Forelimb muscle (tissue), 1 donor: ENCODE measurements at places on chromosomes 16 and 17. TPM values are rescaled to one million over a fixed set of nuclear protein-coding genes. Genes with fewer than 3 reads are reported as not detected.

Gene CFAP52
- polyA plus RNA-seq, result 0.16 TPM

GRCh38 chr17:18891541-18891940 lies 33.6 kb downstream of the PRPSAP2 start:
- no peak for DNase-seq

- DNase-seq, result no peak
Observed at GRCh38 chr17:70945386-70945785, 776.1 kb downstream of the KCNJ2 start.

Gene CIBAR2
- polyA plus RNA-seq, result not detected

Gene ACSM2A
- 0.35 TPM for polyA plus RNA-seq

DNA sequence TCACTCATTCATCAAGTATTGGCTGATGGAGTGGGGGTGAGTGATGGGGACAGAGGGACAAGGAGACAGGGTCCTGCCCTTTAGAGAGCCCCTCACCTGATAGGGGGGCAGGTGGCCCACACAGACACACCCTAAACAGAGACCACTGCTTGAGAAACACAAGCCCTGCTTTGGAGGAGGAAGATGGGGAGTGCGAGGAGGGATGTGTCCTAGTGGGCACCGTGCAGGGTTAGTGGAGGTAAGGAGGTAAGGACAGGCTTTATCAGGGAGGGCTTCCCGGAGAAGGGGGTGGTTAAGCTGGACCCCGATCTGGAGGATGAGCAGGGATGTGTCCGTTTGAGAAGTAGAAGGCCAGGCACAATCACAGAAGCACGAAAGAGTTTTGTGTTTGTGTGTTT lies 8.2 kb upstream of the SMTNL2 start:
- no peak for DNase-seq

DNA sequence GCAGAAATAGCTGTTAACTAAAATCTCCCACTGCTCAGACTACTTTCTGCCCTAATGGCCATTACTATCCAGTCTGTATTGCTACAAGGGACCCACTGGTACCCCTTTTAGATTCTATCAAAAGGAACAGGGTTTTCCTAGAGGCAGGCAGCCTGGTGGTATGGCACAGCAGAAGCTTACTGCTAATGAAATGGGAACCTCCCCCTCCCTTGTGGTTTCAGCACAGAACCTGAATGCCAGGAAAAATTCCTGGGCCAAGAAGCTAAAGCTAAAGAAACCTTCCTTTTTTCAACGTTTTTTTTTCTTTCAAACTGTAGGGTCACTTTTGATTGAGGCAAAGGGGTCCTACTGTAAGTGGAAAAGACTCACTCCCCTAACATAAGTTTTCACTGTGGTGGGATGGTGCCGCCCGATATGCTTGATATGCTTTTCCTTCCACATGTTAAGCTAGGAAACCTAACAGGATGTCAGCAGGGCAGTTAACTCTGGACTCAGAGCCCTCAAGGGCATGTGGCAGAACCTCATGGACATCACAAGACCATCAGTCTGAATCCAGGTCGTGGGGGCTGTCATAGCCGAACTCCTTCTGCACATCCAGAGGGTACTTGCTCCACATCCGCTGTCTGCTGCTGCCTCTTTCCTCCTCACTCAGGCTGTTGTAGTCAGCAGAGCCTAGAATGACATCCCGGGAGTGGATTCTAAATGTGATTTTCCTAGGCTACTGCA lies 9.8 kb downstream of the SLC7A6OS start:
- no peak for DNase-seq

GRCh38 chr17:16463358-16464302 lies 28.4 kb downstream of the LRRC75A start:
- no peak for DNase-seq

Gene PYY
- not detected for polyA plus RNA-seq

DNA sequence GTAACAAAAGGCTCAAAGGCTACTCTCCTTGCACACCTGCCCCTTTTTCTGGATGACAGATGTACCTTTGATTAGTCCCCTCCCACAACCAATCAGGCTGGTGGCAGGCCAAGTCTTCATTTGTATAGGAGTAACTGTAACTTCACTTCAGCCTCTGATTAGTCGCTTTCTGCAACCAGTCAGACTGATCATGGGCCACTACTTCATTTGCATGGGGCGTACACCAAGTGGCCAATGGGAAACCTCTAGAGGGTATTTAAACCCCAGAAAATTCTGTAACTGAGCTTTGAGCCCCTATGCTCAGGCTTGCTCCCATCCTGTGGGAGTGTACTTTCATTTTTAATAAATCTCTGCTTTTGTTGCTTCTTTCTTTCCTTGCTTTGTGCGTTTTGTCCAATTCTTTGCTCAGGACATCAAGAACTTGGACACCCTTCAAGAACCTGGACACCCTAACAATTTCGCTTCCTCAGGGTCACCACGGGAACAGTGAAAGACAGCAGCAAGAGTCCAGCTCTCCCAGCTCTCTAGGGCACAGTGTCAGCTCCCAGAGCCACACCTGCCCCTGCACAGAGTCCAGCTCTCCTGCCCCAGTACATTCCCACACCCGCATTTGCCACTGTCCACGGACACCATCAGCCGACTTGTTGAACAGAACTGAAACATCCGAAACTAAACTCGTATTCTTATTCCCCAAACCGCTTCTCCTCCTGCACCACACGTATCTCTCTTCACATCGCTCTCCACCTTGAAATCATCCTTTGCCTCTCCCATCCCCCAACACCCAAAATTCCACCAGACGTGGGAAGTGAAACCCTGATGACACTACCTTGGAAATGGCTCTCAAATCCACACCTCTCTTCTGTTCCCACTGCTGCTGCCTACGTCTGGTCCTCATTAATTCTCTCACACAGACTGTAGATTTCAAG lies 53.4 kb downstream of the ABCC12 start:
- DNase-seq, result no peak

DNA sequence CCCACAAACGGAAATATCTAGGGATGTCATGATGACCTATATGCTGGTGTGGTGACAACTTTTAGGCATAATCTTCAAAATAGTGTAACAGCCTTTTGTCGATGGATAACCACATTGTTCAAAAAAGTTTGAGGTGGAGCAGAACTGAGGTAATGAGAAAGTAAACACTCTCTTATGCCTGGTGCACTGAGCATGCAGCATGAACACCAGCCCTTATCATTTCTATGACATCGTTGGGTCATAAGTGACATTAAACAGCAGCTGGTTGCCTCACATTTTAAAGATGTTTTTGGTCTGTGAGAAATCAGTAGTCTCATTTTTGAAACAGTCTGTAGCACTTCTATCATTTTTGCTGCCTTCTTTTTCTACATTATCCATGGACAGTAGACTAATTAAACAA lies 1.8 kb downstream of the KRT23 start:
- no peak for DNase-seq

DNA sequence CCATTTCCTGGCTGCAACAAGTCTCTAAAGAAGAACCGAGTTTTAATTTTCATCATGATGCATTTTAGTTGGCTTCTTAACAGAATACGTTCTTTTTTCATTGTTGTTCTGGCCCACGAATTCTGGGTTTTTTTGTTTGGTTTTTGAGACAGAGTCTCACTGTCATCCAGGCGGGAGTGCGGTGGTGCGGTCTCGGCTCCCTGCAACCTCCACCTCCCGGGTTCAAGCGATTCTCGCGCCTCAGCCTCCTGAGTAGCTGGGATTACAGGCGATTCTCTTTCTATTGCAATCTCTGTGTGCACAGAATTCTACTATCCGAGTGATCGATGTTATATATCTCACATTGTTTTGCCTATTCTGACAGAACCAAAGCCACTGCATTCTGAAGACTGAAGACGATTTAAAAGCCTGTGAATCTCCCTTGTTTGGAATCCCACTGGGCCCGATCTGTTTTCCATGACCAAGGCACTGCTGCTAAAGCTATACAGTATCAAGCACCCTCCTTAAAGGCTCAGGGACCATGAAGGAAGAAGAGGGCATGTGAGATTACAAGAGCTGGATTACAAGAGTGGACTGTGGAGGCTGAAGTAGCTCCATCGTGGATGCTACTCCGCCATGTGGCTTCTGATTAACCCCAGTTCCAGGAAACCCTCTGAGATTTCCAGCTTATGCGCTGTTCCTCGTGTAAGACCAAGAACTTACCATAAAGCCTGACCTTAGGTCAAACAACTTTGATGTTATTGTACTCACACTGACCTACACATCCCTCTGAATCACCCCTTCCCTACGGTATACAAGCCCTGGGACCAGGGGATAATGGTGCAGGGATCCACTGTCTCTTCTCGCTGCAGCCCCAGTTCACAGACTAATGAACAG lies 44.3 kb downstream of the ADCY9 start:
- DNase-seq, result no peak

Gene NPIPA8
- polyA plus RNA-seq, result 1.1 TPM

- DNase-seq, result no peak
Observed at GRCh38 chr17:76696763-76697701, 13.7 kb downstream of the MXRA7 start.

DNA sequence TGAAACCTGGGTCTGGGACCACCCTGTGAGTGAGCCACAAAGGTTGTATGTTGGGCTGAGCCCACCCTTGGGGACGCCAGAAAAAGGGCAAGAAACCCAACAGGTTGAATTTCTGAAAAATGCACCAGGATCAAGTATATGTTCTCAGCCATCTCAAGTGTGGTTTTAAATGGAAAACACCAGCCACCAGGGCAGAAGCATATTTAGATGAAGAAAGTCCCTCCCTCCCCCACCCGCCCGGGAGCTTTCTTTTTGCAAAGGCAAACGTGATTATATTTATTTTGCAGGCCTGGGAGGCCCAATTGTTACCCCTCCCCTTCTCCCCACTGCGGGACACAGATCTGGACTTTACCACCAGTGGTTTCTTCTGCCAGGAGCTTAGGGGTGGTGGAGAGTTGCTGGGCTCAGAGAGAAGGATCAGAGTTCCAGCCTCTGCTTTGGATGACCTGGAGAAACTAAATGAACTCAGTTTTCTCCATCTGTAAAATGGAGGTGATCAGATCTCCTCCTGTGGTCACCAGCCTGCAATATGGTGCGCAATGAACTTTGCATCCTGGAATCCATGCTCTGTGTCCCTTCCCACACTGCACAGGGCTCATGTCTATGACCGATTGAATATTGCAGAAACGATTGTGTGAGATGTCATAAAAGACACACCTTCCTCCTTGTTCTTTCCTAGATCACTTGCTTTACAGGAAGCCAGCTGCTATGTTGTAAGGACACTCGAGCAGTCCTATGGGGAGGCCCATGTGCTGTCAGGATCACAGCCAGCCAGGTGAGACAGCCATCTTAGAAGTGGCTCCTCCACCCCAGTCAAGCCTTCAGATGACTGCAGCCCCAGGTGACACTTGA lies 21.0 kb upstream of the NGFR start:
- no peak for DNase-seq

Gene SDR42E2
- not detected for polyA plus RNA-seq

Gene RANGRF
- polyA plus RNA-seq, result 18.8 TPM

DNA sequence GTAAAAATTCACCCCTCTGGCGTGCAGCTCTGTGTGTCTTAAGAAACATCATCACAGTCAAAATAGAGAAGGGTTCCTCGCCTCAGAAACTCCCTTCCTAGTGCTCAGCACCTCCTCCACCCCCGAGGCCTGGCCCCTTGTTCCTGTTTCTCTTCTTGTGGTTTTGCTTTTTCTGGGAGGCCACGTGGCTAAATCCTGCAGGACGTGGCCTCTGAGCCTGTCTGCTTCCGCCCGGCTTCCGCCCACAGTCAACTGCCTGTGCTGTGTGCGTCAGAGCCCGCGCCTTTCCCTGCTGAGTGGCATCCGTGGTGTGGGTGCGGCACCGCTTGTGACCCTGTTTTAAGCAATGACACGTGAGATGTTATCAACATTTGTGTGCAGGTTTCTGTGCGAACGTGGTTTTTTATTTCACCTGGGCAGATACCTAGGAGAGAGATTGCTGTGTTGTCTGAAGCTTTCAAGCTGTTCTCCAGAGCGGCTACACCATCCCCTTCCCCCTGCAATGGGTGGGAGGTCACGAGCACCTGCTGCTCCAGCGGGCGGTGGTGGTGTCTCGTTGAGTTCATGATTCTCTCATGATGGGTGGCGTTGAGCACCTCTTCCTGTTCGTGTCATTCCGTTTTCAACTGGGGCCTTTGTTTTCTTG lies 21.7 kb downstream of the ACSF3 start:
- DNase-seq, result peak; percentile 31
